Skeletal muscle tissue (tissue), 5 donors: ENCODE measurements at places on chromosomes 12 and 14. TPM values are rescaled to one million over a fixed set of nuclear protein-coding genes. Genes with fewer than 3 reads are reported as not detected.

Gene PRR4
- total RNA-seq = 2.6 TPM

Gene ADIPOR2
- total RNA-seq = 35.5 TPM

Gene MANSC1
- 1.6 TPM for total RNA-seq

Gene GNB3
- total RNA-seq = 3.7 TPM

Gene RERGL
- total RNA-seq = 1.0 TPM

Gene IFNG-AS1
- total RNA-seq = 1.0 TPM

Gene MYH6
- total RNA-seq = 2.1 TPM

Gene GALNT8
- total RNA-seq = 5.2 TPM

Gene CORO1C
- total RNA-seq = 154 TPM

Gene TECPR2
- total RNA-seq = 12.0 TPM

Gene TULP3
- total RNA-seq = 23.5 TPM

Gene TAS2R30
- total RNA-seq = 12.5 TPM

Gene DYRK4
- total RNA-seq = 13.6 TPM

Gene RBP5
- not detected for total RNA-seq

Gene AMDHD1
- total RNA-seq = under 0.01 TPM

Gene SRSF5
- total RNA-seq = 77.2 TPM

Gene KRT3
- not detected for total RNA-seq

Gene KRT6B
- total RNA-seq = not detected

Gene SLC5A8
- total RNA-seq = under 0.01 TPM

Gene PPP1R1A
- total RNA-seq = 6.8 TPM

Gene FGD4
- 51.1 TPM for total RNA-seq
